ENCODE measurements at places on chromosomes 5 and 9. TPM values are rescaled to one million over a fixed set of nuclear protein-coding genes. Genes with fewer than 3 reads are reported as not detected.

Gene GLIPR2
- total RNA-seq: 42.7 TPM

- DNase-seq: no peak
These were observed 1564.4 kb downstream of the EFNA5 start for GRCh38 chr5:106106384-106106783.

DNA sequence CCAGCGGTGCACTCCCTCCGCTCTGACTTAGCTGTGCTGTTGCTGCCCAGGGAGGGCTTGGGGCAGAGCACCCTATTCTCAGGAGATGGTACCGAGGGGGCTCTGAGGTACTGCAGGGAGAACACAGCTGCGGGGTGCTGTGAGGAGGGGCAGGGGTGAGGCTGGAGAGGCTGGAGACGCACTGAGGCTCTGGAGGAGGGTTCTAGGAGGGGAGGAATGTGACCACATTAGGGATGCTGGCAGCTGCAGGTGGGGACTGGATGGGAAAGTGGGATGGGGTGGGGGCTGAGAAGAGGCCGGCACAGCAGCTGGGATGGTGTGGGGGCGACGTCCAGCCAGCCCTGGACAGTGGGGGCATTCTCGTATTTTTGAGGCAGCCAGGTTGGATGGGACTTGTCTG is 20.9 kb downstream of the NCS1 start:
- no peak for DNase-seq

Gene ZNF483
- 2.5 TPM for total RNA-seq

Gene FGD3
- total RNA-seq: 0.58 TPM

DNA sequence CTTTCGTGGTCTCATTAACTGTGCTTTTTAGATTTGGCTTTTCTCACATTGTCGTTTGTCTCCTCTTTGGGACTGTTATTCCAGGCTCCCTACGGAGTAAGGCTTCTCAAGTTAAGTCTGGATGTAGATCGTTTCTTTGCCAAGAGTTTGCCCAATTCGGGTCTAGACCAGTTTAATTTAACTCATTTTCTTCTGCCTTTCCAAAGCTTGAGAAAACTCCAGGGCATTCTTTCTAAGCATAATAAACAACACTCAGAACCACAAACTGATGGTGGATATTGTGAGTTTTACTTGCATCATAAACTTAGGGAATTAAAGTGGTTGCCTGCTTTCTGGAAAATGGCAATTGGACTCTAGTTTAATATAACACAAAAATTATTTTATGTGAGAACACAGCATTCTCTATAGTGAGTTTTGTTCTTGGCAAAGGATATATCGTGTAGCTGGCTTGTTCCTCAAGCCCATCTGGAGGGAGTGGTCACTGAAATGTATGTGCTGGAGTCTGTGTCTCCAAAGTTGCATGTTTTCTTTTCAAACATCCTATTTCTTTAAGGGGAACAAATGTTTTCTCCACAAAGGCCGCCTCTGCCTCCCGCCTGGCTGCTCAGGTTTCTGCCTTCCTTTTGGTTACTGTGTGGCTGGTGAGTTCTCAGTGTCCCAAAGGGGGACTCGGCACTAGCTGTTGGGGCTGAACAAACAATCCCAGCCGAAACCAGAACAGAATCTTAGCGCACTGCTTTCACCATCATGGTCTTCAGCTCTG is 211.3 kb upstream of the FBN2 start:
- no peak for DNase-seq

Gene KCNV2
- not detected for total RNA-seq

Gene NFX1
- 15.6 TPM for total RNA-seq

DNA sequence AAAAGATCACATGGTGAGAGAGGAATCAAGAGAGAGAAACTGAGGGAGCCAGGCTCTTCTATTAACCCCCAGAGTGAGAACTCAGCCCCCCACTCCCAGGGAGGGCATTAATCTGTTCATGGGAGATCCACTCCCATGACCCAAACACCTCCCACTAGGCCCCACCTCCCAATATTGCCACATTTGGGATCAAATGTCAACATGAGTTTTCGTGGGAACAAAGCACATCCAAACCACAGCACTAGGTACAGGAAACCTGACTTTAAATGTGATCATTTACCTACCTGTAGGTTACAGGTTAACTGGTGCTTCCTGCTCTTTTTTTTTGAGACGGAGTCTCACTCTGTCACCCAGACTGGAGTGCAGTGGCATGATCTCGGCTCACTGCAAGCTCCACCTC is 16.9 kb downstream of the NNT start:
- DNase-seq: no peak

GRCh38 chr5:149337736-149338135 is 7.6 kb upstream of the GRPEL2 start:
- DNase-seq: no peak

Gene PDE4D
- total RNA-seq: 18.4 TPM

DNA sequence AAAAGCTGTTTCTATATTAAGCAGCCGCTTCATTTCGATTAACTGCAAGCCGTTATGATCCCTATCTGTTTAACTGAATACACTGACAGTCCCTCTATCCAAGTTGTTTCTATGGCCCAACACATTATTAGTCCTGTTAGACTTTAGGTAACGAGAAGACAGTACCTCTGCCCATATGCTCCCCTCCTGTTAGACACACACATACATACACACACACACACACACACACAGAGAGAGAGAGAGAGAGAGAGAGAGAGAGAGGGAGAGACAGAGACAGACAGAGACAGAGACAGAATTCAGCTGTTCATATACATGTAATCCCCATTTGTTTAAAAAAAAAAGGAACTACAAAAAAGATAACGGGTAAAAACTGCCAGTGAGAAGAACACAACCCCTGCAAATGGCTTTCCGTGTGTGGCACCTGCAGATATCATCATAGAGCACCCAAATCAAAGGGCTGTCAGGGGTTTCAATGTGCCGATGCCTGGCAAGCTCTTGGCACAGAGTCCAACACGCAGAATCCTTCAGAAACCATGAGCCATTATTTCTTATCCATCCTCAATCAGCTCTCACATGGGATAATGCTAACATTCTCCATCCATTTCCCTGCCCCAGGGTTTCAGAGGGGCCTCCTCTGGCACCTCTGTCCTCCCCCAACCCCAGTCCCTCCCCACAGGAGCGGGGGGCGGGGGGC is 144.0 kb downstream of the MYO10 start:
- DNase-seq: no peak

Gene NOTCH1
- 17.1 TPM for total RNA-seq

GRCh38 chr5:74251141-74252035 is 389.1 kb downstream of the ENC1 start:
- peak; percentile 84 for DNase-seq

Gene AQP7
- total RNA-seq: not detected

Gene ZDHHC11
- total RNA-seq: 1.5 TPM
